Activated T-helper 17 cell treated with anti-CD3 and anti-CD28 coated beads, Interleukin-2, amount 50 U/mL, for 72 hours (primary cell): ENCODE measurements at places on chromosomes 11 and 22. TPM values are rescaled to one million over a fixed set of nuclear protein-coding genes. Genes with fewer than 3 reads are reported as not detected.

DNA sequence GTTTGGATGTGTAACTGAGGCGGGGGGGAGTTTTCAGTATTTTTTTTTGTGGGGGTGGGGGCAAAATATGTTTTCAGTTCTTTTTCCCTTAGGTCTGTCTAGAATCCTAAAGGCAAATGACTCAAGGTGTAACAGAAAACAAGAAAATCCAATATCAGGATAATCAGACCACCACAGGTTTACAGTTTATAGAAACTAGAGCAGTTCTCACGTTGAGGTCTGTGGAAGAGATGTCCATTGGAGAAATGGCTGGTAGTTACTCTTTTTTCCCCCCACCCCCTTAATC is 2.3 kb downstream of the MALAT1 start:
- no peak overlapping the region for H3K27ac ChIP-seq
- ATAC-seq, result no peak
- H3K36me3 ChIP-seq, result peaks cover 4% of the 10 kb centered on the region
- H3K4me3 ChIP-seq, result no peak overlapping the region

DNA sequence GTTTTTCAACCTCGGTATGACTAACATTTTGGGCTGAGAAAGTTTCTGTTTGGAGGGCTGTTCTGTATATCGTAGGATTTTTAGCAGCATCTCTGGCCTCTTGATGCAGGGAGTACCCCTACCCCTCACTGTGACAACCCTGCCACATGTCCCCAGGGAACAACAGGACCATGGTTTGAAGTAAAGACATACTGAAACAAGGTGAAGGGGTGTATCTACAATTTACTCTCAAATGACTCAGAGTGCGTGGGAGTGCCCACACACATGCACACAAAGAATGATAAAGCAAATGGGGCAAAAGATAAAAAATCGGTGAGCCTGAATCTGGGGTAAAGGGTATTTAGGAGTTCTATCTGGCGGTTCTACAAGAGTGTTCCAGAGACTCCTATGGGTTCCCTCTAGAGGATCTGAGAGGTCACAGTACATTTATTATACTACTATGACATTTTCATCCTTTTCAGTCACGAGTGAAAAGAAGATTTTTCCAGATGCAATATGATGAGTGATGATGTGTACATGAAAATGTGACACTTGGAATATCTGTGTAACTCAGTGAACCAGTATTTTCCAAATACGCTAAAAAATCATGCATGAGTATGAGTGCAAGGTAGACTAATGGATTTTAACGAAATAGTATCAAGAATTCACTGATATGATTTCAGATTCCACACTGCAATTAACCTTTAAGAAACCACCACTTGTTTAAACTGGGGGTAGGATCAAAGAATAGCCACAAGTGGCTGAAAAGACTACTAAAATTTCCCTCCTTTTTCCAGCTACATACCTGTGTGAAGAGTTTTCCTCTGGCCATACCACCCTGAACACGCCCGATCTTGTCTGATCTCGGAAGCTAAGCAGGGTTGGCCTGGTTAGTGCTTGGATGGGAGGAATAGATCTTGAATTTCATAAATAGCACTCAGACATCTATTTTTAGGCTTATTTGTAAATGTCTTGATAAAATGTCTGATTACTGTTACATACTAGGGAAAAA is 56.3 kb upstream of the YPEL1 start:
- H3K4me3 ChIP-seq, result peak overlapping the region; percentile 43
- peak; percentile 94 for ATAC-seq
- H3K4me1 ChIP-seq, result peaks cover 10% of the 10 kb centered on the region
- H3K27ac ChIP-seq, result peak overlapping the region; percentile 63
- no peaks in the 10 kb centered on the region for H3K27me3 ChIP-seq
- H3K36me3 ChIP-seq, result peaks cover 67% of the 10 kb centered on the region

DNA sequence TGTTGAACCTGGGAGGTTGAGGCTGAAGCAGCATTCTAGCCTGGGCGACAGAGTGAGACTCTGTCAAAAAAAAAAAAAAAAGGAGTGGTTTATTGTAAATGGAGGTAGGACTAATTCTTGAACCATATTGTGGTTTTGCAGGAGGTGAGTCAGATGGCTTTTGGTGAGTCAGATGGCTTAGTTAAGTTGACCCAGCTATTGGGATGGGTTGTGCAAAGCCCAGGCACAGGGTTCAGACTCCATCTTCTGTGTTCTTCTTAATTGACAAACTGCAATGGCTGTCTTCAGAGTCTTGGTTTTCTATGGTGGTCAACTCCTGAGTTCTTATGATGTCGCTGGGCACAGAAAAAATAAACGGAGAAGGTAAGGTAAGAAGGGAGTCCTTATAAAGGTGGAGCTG is 182.7 kb downstream of the ADAMTS15 start:
- no peak overlapping the region for H3K27ac ChIP-seq
- no peak overlapping the region for H3K4me3 ChIP-seq

The FERMT3 gene
- 191 TPM for total RNA-seq

The HEPACAM gene
- not detected for total RNA-seq

The MMP3 gene
- total RNA-seq, result not detected

GRCh38 chr22:42721045-42721434 is 370 bp upstream of the A4GALT start:
- peak overlapping the region; percentile 66 for H3K4me3 ChIP-seq
- ATAC-seq, result no peak
- H3K27ac ChIP-seq, result no peak overlapping the region
- peaks cover 15% of the 10 kb centered on the region for H3K4me1 ChIP-seq
- peaks cover 47% of the 10 kb centered on the region for H3K27me3 ChIP-seq

- H3K36me3 ChIP-seq, result peaks cover 5% of the 10 kb centered on the region
- H3K4me3 ChIP-seq, result no peak overlapping the region
- no peak overlapping the region for H3K27ac ChIP-seq
- peaks cover 4% of the 10 kb centered on the region for H3K4me1 ChIP-seq
These were observed 9.3 kb downstream of the TNKS1BP1 start for GRCh38 chr11:57315491-57315890.

The ZNRF3 gene
- 0.43 TPM for total RNA-seq

GRCh38 chr11:116373104-116373944 is 399.5 kb downstream of the BUD13 start:
- no peak overlapping the region for H3K4me3 ChIP-seq
- H3K27me3 ChIP-seq, result peaks cover 4% of the 10 kb centered on the region
- ATAC-seq, result no peak
- no peak overlapping the region for H3K27ac ChIP-seq
- no peaks in the 10 kb centered on the region for H3K4me1 ChIP-seq
- no peaks in the 10 kb centered on the region for H3K36me3 ChIP-seq

The OR4A16 gene
- not detected for total RNA-seq

DNA sequence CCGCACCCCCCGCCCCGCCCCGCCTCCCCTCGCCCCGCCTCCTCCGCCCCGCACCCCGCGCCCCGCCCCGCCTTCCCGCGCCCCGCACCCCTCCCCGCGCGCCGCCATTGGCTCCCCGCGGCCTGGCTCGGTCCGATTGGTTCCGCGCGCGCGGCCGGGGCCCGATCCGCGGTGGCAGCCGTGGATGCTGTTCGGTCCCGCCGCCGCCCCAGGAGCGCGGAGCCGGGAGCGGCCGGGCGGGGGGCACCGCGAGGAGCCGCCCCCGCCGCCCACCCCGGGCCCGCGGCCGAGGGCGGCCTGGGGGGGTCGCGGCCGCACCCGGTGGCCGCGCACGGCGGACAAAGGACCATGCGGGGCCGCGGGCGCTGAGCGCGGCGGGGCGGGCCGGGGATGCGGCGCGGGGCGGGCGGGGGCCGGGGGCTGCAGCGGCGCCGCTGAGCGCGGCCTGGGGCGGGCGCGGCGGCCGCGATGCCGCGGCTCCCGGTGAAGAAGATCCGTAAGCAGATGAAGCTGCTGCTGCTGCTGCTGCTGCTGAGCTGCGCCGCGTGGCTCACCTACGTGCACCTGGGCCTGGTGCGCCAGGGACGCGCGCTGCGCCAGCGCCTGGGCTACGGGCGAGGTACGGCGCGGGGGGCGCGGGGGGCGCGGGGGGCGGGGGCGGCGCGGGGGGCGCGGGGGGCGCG is at the start of gene B4GALNT4:
Gene B4GALNT4 (plus strand): TSS at position 164 of the 683 bp plus-strand sequence. CDS start 305 bp downstream, at position 469.
- H3K4me1 ChIP-seq, result peaks cover 8% of the 10 kb centered on the region
- peak within 1 kb of the TSS; percentile 71 for H3K4me3 ChIP-seq
- H3K27me3 ChIP-seq, result peaks cover 14% of the 10 kb centered on the region
- ATAC-seq, result peak; percentile 53

The OR2AG1 gene
- total RNA-seq, result not detected

The C22orf31 gene
- total RNA-seq, result not detected

- H3K4me3 ChIP-seq, result no peak overlapping the region
- no peaks in the 10 kb centered on the region for H3K4me1 ChIP-seq
- no peaks in the 10 kb centered on the region for H3K36me3 ChIP-seq
- no peak for ATAC-seq
- H3K27ac ChIP-seq, result no peak overlapping the region
These were observed 84.3 kb downstream of the MSANTD4 start for GRCh38 chr11:105937738-105938137.

The CD248 gene
- not detected for total RNA-seq

DNA sequence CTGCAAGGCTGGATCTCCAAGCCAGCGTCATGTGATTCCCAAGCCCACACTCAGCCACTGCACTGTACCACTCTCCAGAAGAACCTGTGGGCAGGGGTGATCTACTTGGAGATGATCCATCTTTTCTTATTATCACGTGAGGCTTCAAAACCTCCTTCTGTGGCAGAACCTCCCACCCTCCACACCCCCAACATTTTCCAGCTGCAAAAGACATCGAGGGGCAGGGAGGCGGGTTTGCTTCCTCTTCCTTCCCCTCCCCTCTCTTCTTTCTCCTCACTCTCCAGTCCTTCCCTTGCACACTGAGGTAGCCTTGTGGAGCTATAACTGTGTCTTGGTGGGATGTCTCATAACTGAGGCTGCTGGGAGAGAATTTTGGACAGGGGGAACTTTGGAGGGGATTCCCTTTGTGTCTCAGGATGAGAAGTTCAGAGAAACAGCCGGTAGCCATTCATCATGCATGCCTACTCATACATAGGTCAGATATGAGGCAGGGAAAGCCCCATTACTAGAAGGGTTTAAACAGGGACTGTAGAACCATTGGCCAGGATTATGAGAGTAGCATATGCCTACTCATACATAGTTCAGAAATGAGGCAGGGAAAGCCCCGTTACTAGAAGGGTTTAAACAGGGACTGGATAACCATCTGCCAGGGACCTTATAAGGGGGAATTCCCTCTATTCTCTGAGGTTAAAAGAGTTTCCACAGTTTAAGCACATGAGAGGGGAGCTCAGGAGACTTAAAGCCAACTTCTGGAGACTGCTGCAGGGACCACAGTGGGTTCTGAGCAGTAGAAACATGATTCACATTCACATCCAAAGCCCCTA is 420.7 kb upstream of the CADM1 start:
- H3K36me3 ChIP-seq, result no peaks in the 10 kb centered on the region
- peak; percentile 96 for ATAC-seq
- peaks cover 8% of the 10 kb centered on the region for H3K27me3 ChIP-seq
- peak overlapping the region; percentile 19 for H3K4me3 ChIP-seq
- peaks cover 8% of the 10 kb centered on the region for H3K4me1 ChIP-seq

GRCh38 chr11:78080084-78080817 is 589 bp upstream of the NDUFC2 start:
- no peak for ATAC-seq
- peak overlapping the region; percentile 84 for H3K4me3 ChIP-seq
- H3K27ac ChIP-seq, result peak overlapping the region; percentile 88
- H3K4me1 ChIP-seq, result peaks cover 25% of the 10 kb centered on the region

The CDC42EP2 gene
- 2.0 TPM for total RNA-seq

The SAA4 gene
- total RNA-seq, result not detected

DNA sequence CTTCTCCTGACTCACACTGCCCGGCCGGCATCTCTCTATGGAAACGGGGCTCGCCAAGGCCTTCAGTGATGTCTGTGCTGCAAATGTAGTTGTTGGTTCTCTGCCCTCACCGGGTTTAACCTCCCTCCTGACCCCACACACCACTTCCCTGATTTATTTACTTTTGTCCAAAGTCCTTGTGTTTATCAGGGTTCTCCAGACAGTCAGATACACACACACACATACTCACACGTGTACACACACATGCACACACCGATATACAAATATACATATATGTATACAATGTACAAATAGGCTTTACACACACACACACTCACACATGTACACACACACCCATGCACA is 647.0 kb downstream of the BRD1 start:
- no peaks in the 10 kb centered on the region for H3K36me3 ChIP-seq
- H3K27me3 ChIP-seq, result peaks cover 14% of the 10 kb centered on the region
- no peak overlapping the region for H3K4me3 ChIP-seq

GRCh38 chr11:124402326-124402922 is 3.6 kb upstream of the OR8B3 start:
- ATAC-seq, result peak; percentile 76
- no peak overlapping the region for H3K4me3 ChIP-seq
- H3K4me1 ChIP-seq, result no peaks in the 10 kb centered on the region
- H3K27me3 ChIP-seq, result peaks cover 4% of the 10 kb centered on the region
- no peak overlapping the region for H3K27ac ChIP-seq

DNA sequence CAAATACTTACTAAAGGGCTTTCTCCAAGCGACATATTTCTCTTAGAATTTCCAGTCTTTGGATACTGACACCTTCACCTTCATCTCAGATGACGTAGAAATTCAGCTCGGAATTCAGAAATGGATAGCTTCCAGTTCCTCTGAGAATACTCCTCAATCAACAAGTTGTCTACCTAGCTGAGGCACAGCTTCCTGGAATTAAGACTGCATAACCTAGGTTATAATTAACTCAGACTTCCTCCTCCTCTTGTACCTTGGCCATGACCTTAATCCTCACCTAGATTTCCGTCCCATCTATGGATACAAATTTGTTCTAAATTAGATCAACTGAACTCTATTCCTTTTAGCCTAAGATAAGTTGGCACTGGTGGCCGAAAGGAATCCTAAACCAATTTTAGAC is 17.4 kb downstream of the ATP5MG start:
- peaks cover 4% of the 10 kb centered on the region for H3K4me1 ChIP-seq
- H3K27ac ChIP-seq, result no peak overlapping the region
